ENCODE measurements at places on chromosomes 16 and 17.

- DNase-seq = no peak
Measured at GRCh38 chr16:13245713-13246377, 344.4 kb downstream of the SHISA9 start.

DNA sequence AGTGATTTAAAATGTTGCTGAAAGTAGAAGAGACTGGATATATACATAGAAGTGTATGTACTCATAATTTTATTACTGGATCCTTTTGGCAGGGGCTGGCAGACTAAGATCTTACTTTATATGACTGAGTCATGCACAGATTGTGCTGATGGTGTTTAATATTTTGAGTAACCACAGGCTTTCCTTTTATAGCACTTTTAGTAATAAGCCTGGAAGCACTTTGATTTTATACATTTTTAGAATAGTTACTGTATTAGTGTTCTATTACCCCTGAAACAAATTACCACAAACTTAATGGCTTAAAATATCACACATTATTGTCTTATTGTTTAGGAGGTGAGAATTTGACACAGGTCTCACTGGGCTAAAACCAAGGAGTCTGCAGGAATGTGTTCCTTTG, 113.4 kb upstream of the CDH8 start:
- peak; percentile 59 for DNase-seq

DNA sequence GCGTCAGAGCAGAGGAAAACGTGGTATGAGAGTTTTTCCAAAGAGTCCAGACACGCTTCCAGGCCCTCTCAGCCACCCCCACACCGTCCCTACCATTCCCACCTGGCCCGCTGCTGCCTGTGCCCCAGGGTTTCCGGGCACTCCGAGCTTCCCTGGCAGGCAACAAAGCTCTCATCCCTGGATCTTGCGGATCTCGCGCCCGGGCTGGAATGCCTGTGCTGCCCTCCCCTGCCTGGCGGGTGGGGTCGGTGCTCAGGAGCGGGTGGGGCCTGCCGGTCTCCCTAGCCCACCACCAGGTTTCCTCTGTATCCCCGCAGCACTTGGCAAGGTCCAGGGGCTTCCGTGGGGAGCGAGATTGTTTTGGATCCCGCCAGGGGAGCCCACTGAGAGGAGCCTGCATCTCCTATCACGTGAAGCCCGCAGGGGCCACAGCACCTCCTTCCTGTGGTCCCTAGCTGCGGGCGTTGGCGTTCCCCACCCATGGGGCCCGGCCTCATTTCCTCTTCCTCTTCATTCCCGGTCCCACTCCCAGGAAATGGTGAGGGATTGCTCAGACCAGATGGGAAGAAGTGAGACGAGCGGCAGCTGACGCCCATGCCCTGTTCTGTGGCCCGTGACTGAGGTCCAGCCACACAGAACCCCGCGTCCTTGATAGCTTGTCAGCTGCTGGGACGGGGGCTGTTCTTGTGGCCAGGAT, 11.0 kb downstream of the TBC1D24 start:
- DNase-seq = no peak

DNA sequence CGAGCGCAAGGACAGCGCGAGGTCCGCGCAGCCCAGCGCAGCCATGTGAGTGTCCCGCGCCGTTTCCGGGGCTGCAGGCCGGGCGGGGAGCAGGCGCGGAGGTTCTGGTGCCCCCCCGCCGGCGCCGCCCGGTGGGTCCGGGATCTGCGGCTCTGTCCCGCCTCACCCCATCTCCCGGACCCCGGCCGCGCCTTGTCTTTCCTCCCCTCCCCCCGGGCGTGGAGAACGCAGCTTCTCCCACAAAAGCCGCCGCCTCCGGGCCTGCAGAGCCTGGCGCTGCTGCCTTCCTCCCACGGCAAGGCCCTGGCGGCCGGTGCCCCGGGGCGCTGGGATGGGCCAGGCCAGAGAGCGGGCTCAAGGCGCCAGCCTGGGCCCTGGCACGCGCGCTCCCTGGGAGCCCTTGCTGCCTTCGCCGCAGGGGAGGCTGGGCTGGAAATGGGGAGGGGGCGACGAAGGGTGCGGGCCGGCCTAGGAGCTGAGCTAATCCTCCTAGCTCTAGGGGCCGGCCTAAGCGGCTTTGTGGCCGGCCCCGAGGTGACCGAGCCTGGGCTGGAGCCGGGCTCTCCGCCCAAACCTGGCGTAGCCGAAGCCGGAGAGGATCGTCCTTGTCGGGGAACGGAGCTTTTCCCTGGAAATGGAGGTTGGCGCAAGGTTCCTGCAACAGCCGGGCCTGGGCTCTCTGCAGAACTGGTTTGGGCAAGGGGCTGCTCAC, 397 bp downstream of the RIPOR1 start:
- peak; percentile 72 for DNase-seq

DNA sequence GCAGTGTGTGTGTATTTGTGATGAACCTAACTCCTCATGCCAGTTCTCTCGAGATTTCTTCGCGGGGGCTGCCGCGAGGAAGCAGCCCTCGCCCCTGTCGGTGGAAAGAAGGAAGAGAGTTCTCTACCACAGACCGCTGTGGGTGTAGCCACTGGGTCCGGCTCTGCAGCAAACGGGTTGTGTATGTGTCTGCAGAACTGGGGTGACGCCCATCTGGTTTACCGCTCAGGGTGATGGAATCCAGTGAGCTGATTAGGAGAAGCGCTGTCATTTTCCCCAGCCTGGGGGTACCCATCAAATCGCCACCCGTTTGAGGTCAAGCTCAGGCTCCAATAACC, 7.7 kb downstream of the CORO6 start:
- no peak for DNase-seq

- DNase-seq = no peak
Measured at GRCh38 chr17:12536021-12536420, 129.7 kb upstream of the MYOCD start.

- DNase-seq = peak; percentile 42
Measured at GRCh38 chr16:14186007-14186794, 115.1 kb downstream of the MRTFB start.

DNA sequence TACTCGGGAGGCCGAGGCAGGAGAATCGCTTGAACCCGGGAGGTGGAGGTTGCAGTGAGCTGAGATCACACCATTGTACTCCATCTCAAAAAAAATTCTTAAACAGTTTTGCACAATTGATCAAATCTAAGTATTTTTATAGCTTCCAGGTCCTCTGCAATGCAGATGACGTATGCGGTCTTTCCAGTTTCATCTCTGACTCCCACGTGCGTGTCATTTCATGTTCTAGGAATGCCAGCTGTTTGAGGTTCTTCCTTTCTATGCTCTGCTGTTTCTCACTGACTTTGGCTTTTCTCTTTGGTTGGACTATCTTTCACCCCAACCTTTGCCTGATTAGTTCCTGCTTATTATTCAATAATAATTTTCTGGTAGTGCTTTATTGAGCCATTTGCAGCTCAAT, 16.2 kb downstream of the CHP2 start:
- no peak for DNase-seq

- DNase-seq = no peak
Measured at GRCh38 chr16:11506741-11507305, 79.9 kb downstream of the LITAF start.

- peak; percentile 35 for DNase-seq
Measured at GRCh38 chr17:63842173-63842539, 329 bp downstream of the SMARCD2 start.

- DNase-seq = no peak
Measured at GRCh38 chr17:64247836-64248235, 15.2 kb downstream of the TEX2 start.

DNA sequence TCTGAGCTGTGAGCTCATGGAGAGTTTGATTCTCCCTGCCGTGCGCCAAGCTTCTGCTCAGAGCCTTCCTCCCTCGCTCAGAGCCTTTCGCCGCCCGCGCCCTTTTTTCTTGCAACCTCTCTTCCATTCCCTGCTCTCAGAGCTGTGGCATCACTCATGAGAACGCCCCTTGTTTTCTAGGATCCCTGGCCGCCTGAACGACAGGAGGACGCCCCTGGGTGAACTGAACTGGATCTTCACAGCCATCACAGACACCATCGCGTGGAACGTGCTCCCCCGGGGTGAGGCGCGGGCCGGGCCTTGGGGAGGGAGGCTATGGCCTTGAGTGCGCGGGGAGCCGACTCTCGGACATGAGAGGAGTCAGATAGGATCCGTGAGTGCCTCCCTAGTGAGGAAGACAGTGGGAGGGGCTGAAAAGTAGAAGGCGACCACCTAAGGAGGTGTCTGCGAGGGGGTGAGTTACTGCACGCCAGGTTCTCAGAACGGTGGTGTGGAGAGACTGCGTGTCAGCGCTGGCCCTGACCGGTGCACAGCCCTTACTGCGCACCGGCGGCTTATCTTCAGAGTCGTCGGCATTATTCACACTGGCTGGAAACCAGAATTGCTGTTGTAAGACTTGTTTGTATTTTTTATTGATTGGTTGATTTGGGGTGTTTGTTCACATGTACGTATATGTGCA, 169.5 kb upstream of the CHMP6 start:
- no peak for DNase-seq

DNA sequence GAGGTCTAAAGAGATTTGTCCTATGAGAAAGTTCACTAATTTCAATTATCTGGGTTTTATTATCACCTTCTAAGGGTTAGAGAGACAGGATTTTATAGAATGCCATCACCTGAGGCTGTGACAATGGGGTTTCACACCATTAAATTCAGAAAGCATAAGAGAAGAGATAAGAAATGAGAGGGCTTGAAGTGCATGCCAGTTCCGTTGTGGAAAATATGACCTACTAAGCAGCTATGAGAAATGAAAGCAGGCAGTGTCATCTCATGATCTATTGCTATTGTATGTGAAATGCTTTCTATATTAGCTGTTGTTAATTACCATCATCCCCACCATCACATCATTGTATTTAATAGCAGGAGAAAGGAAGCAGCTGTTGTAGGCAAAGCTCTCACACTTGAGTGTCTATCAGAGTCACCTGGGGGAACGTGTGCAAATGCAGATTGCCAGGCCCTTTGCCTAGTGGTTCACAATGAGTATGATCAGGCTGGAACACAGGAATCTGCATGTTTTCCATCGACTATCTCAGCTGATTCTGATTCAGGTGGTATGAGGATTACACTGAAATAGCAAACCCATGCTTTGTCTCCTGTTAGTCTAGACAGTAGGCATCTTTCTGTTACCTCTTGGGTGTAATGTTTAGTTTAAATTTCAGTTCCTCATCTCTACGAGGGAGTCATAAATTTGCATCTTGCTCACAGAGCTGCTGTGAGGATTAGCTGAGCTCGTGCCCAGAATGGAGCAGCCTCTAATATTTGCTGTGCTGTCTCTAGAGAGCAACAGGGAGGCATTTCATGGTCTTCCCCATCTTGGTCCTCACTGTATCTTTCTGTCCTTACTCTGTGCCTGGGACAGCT, 256.4 kb downstream of the CDH13 start:
- DNase-seq = no peak

DNA sequence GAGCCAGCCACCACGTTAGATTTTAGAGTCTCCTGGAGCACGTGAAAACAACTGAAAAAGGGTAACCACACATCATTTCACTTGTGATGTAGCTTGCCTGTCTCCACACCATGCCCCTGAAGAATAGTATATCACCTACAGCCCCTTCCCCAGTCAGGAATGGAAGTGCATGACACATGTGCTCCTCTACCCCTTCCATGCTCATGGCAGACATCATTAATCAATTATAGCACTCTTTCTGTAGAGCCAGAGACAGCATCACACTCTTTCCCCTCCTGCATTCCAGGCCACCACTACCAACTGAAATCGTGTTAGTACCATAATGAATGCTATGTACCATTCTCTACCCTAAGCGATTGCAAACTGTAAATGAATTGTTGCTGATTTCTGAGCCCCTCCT, 113.5 kb upstream of the PLCG2 start:
- DNase-seq = no peak

- DNase-seq = peak; percentile 46
Measured at GRCh38 chr17:75262112-75262606, 480 bp downstream of the MRPS7 start.

DNA sequence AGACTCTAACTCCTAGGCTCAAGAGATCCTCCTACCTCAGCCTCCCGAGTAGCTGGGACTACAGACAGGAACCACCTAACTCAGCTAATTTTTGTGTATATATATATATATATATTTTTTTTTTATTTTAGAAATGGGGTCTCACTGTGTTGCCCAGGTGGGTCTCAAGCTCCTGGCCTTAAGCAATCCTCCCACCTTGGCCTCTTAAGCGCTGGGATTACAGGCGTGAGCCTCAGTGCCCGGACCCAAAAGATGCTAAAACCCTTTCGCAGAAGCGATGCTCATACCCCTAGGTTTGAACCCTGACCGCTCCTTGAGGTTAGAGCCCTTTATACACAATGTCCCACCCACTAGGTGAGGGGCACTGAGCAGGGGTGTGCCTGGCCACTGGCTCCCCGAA, 2.2 kb upstream of the CLDN9 start:
- DNase-seq = no peak

- DNase-seq = no peak
Measured at GRCh38 chr16:10245002-10245401, 62.8 kb upstream of the GRIN2A start.

- DNase-seq = no peak
Measured at GRCh38 chr17:80220736-80221215, 549 bp downstream of the SLC26A11 start.

GRCh38 chr17:65667656-65668055, 106.2 kb upstream of the AXIN2 start:
- no peak for DNase-seq

GRCh38 chr16:57147381-57148221, 38.2 kb downstream of the PSME3IP1 start:
- DNase-seq = no peak

Measured in M059J (cell line).